Activated gamma-delta T cell treated with Interleukin-2 at 50 U/mL for 16 hours (primary cell): ENCODE measurements at places on chromosomes 11 and 22.

GRCh38 chr22:38725900-38726655 lies 20.3 kb downstream of the GTPBP1 start:
- DNase-seq = no peak

GRCh38 chr11:108768370-108768769 lies 103.5 kb downstream of the DDX10 start:
- no peak for DNase-seq

- DNase-seq = no peak
These were observed 10.0 kb upstream of the SCGB1D1 start for GRCh38 chr11:62179995-62180394.

DNA sequence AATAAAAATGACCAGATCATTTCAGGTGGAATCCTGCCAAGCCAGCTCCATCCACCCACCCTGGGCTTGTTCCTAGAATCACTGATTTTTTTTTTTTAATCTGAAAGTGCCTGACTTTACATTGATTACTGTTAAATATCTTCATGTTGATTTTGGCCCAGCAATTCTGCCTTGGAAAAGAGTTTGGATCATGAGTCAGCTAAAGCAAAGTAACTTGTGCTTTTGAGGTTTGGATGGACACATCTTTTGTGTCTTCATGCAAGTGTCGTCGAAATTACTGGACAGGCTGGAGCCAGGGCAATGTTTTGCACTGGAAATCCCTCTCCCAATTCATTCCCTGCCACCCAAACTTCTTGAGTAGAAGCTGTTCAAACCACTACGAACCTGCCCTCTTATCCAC lies 164.0 kb upstream of the SYT13 start:
- no peak for DNase-seq

DNA sequence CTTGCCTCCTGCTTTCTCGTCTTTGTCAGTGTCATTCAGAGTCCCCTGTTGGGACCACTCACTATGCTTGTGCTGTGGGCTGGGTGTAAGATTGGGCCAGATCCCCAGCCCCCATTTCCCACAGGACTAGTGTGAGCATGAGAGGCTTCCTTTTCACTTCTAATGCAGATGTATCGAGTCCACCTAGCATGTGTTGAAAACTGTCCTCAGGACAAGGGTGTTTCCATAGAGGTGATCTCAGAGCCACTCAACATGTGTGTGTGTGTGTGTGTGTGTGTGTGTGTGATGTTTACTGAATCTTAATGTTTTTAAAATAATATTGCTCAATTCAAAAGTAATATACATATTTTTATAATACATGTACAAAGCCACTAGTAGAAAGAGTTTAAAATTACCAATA lies 11.4 kb upstream of the CD44 start:
- no peak for DNase-seq

DNA sequence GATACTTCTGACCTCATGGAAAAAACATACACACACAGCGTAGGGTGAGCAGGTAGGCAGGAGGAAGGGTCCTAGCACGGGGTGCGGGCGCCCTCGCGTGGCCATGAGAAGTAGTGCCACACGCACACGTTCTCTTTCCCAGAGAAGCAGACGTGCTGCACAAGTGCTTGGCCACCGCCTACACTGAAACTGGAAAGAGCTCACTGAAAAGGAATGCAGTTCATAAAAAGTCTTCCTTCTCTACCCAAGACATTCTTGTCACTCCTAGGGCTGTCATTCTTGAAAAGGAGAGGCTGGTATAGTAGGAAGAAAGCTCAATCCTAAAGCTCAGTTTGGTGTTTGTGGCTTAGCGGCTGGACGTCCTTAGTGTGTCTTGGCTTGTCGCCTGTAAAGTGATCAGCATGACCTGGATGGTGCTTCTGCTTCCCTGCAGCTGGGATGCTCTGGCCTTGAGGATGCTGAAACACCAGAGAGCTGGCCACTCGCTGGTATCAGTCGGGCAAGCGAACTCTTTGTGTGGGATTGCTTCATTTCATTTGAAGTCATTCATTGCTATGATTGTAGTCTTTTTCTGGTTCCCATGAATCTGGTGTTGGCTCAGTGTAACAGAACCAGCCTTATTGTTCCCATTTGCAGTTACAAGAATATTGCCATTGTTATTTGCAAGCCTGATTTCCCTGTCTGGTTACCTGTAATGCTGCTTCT lies 303.8 kb downstream of the NTM start:
- no peak for DNase-seq

GRCh38 chr22:46058591-46059519 lies 81.9 kb upstream of the WNT7B start:
- DNase-seq = no peak

- DNase-seq = no peak
These were observed 29.0 kb upstream of the CARD16 start for GRCh38 chr11:105074166-105074530.

DNA sequence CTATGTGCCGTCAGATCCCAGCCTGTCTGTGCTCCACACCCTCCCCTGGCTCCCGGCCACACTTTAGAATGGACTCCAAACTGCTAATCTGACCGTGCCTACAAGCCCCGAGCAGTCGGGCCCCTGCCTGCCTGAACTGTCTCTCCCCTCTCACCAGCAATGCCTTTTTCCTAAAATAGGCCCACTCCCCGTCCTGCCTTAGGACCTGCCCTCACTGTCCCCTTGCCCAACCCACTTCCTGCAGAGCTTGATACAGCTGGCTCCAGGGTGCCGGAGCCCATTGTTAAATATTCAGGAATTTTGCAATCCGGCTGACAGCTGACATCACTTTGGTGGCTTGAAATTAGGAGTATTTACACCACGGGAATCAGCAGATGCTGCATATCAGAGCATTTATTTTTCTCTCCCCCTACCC lies 21.4 kb downstream of the MN1 start:
- no peak for DNase-seq

GRCh38 chr11:114794048-114794684 lies 115.8 kb downstream of the NXPE2 start:
- no peak for DNase-seq

- DNase-seq = no peak
These were observed 238.4 kb downstream of the TBC1D22A start for GRCh38 chr22:47000888-47001287.

GRCh38 chr11:28231475-28231874 lies 123.3 kb downstream of the METTL15 start:
- no peak for DNase-seq

- DNase-seq = no peak
These were observed 20.2 kb downstream of the ST3GAL4 start for GRCh38 chr11:126375726-126376125.

DNA sequence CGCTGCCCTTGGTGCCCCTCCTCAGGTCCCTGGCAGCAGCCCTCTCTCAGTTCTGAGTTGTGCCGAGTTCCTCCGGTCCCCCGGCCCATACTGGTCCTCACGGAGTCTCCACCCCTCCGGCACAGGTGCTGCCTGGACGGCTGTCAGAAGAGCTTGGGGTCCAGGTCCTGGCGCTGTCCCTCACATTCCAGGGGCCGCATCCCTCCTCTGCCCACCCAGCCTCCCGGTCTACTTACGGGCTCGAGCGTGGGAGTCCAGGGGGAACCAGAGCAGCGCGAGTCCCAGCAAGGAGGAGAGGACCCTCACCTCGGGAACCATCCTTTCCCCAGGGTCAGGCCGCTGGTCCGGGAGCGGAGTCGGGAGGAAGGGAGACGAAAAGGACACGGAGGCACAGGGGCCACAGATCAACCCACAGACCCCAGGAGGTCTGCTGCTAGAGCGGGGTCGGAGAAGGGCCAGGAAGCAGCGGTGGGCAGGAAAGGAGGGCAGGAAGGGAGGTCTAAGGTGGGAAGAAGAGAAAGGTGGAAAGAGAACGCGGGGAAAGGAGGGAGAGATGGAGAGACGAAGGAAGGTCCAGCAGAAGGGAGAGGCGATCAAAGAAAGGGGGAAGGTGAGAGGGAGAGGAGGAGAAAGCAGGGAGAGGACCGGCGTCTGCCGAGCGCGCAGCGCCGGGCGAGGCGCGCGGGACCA lies 510 bp downstream of the CHRDL2 start:
- no peak for DNase-seq

DNA sequence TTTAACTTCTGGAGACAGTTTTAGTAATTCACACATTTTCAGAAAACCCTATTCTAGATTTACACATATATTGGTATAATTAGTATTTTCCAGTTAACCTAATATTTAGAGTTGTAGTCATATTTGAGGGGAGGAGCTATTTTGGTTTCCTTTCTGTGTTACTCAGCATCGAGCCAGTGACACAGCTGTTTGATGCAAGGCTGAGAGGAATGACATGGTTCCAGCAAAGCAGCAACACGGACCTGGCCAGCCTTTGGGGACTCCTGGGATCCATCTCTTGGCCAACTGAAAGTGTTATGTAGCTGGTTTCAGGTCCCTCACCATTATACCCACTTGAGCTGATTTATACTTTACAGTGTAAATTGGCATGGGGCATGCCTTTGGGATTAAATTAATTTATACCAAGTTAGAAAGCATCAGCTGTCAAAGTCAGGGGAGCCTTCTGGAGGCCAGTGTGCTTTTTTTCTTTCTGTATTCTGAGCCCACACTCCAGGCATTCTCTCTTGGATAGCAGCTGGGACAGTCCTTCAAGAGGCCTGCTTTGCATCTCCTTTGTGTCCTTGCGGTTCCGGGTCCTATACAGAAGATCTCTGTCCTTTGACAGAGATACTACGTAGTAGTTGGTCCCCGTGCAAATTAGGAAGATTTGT lies 91.3 kb upstream of the SLC25A18 start:
- no peak for DNase-seq

DNA sequence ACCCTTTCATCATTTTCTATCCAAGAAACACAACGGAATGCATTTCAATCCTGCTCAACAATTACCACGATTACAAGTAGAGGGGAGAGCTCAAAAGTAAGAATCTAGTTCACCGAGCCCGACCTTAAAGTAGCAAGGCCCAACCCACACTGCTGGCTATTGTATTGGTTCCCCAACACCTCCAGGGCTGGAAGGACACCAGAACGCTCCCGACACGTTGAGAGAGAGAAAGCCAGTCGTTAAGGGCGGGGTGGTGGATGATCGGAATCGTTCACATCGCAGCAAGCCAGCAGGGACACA lies 690 bp downstream of the CKAP5 start:
- DNase-seq = no peak

DNA sequence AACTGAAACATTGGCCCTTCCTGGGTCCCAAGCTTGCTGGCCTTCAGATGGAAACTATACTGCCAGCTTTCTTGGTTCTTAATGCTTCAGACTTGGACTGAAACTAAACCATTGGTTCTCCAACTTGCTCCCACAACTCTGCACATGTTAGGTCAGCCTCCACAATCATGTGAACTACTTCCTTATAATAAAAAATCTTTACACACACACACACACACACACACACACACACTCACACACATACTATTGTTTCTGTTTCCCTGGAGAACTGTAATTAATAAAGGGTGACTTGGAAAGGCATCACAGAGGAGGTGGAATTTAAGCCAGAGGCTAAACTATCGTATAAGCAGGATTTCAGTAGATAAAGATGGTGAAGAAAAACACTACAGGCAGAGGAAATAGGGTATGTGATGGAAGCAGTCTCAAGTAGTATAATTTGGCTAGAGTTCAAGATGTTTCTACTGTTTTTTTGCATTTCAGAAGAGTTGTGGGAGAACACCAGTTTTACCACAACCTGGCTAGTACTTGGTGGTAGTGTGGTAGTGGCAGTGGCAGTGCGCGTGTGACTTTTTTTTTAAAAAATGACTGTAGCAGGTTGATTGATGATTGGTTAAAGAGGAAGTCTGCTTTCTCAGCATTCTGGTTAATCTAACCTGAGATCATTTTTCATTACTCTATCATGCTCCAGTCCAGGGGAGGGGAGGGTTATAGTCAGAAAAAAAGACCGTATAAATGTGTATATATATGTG lies 70.1 kb downstream of the PDE3B start:
- no peak for DNase-seq

- no peak for DNase-seq
These were observed 19.0 kb downstream of the CHST1 start for GRCh38 chr11:45646275-45646927.

DNA sequence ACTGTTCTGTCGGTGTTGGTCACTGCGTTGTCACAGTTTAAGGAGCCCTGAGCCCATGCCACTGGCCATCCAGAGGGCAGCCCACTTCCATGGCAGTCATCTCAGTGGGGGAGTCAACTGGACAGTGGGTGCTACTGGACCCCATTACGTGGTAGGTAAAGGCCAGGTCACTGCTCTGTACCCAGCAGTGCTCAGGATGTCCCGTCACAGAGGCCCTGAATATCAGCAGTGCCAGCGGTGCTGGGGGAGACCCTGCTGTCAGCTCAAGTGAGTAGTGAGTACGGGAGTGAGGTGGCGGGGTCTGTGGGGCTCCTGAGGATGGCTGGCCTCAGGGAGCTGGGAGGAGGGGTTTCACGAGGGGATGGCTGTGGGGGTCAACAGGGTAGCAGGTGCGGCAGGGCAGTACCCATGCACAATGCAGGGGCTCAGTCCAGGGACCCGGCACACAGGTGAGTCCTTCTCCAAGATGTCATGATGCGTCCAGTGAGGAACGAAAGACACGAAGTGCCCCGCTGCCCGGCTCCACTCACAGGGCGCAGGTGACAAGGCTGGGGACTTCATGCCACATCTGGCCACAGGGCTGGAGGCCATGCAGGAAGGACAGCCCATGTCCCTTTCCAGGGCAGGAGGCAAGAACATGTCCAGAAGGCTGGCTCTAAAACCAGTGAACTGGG lies 27.9 kb downstream of the CELSR1 start:
- no peak for DNase-seq

DNA sequence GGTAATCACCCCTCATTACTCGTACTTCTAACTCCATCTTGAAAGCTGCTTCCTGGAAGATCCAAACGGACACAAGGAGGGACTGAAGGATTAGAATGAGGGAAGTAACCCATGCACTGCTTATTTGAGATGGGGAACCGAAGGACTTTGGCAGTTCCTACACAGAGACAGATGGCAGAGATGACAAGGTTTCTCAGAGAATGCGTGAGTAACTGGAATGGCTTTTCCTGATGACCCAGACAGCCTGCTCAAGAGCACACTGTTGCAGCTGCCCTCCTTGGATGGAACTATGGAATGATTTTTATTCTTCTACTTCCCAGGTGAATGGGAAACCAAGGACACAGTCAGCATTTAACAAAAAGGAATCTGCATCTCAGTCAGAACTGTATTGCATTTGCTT lies 7.3 kb downstream of the KCNJ11 start:
- no peak for DNase-seq

DNA sequence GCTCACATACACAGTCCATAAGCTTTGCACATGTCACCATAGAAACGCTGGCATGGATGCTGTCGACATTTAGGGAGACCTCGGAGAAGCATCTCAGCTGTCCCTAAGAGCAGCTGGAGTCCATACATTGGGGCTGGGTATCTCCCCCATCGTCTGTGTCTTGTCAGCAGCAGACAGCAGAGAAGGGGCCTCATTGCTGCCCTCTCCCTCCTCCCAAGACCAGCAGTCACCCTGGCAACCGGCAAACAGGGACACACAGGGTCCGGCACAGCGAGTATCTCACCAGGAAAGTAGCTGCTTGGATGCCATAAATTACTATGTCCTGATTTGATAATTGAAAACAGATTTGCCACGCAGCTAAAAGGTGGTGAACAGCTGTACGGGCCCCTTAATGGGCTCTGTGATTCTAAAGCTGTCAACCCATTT lies 84.4 kb downstream of the CD44 start:
- no peak for DNase-seq

GRCh38 chr11:22065472-22065871 lies 127.4 kb upstream of the ANO5 start:
- no peak for DNase-seq
